Activated CD4-positive, CD25-positive, alpha-beta regulatory T cell treated with anti-CD3 and anti-CD28 coated beads, Interleukin-2, amount 50 U/mL, for 24 hours (primary cell): ENCODE measurements at places on chromosomes 2 and 18.

DNA sequence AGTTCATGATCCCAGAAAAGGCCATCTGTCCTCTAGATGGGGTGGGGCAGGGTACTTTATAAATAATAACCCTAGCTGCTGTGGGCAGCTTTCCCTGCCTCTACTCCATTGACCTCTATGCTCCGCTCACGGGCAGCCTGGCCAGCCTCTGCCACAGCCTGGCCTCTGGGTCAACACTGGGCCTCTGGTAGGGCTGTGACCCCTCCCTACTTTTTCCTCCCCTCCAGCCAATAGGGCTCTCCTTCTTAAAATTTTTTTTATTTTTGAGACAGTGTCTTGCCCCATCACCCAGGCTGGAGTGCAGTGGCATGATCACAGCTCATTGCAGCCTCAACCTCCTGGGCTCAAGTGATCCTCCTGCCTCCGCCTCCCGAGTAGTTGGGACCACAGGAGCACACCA, 4.1 kb upstream of the GAREM2 start:
- ATAC-seq: no peak

- no peak for ATAC-seq
These were observed 6.5 kb downstream of the CNDP1 start for GRCh38 chr18:74540652-74541421.

- no peak for ATAC-seq
These were observed 73.6 kb downstream of the BOD1L2 start for GRCh38 chr18:57220480-57220879.

GRCh38 chr18:26134107-26134506, 438 bp downstream of the PSMA8 start:
- no peak for ATAC-seq

DNA sequence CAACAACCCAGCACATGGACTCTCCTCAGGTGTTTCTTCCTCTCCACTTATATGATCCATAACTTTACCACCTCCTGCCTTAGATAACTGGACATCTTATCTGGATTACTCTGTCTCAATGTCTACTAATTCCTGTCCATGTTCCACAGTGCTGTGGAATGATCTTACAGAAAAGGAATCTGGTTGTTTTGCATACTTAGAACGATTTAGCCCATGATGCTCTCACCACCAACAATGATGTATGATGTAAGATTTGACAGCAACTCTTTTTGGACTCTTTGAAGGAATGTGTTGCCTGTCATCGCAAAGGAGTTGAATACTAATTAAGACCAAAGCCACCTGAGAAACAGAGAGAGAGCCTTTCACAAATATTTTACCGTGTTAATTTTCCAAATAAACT, 37.7 kb upstream of the SYT4 start:
- ATAC-seq: no peak

- no peak for ATAC-seq
These were observed 1.7 kb upstream of the MYO3B start for GRCh38 chr2:170176212-170176611.

- ATAC-seq: no peak
These were observed 78.2 kb upstream of the GCFC2 start for GRCh38 chr2:75788902-75789301.

- ATAC-seq: no peak
These were observed 15.8 kb downstream of the PASK start for GRCh38 chr2:241133436-241133820.

DNA sequence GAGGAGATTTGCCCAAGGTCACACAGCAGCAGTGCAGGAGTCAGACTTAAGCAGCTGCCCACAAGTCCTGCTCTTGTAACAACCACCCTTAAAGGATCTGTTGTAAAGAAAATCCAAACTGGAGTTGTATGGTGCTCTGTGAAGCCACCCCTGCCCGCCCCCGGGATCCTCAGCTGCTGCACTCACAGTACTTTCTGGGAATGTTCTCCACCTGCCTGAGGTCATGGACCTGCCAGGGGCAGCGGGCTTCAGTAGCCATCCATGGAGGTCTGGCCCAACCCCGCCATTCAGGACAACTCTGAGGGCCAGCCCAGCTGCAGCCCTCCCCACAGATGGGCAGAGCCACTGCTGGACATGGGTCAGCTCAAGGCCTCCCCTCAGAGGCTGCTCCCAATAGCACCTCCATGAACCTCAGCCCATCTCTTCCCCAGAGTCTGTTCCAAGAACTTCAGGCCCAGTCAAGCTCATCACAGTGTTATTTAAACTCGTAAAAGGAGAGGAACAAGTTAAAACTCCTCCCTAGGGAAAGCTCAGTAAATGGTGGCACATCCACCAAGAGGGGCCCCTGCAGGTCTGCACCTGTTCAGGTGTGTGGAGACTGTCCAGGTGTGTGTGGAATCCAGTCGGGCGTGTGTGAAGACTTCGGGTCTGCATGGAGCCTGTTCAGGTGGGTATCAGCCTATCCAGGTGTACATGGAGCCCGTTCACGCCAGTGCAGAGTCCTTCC, 39.4 kb upstream of the GPC1 start:
- no peak for ATAC-seq

- peak; percentile 2 for ATAC-seq
These were observed 436 bp upstream of the ITPRIPL1 start for GRCh38 chr2:96324721-96325040.

GRCh38 chr18:70188113-70188512, 17.4 kb downstream of the RTTN start:
- no peak for ATAC-seq

- ATAC-seq: no peak
These were observed 117.7 kb downstream of the RBMS1 start for GRCh38 chr2:160375802-160376469.

DNA sequence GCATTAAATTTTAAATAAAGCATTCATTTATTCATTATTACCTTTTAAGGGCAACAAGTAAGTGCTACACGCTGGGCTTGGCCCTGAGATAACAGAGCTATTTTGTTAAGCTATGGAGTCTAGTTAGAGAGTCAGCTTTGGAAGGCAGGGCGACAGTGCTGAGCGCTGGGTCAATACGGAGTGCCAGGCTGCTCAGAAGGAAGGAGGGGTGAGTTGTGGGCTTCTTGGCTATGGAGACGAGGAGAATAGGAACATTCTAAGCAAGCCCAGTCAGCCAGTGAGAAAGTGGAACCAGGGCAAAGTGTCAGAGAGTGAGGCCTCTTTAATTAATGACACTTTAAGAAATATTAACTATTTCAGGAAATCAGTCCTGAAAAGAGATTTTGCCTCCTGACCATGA, 288.4 kb downstream of the LRRTM1 start:
- no peak for ATAC-seq

GRCh38 chr2:74764429-74765272, 69.3 kb upstream of the HK2 start:
- no peak for ATAC-seq

GRCh38 chr18:79855147-79855933, 57.6 kb downstream of the KCNG2 start:
- no peak for ATAC-seq

DNA sequence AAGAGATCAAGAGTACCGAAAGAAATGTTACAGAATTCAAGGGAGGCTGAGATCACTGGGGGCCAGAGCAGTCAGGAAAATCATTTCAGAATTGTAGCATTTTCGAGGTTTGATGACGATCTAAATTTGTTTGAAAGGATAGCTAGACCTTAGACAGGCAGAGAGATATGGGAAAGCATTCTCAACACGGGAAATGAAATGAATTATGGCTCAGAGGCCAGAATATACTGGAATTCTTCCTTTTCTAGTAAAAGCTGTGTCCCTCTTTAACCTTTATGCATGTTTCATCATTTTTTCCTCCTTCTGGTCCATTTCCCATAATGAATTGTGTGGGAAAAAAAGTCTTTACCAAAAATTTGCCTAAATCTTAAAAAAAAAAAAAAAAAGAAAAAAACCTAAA, 78.8 kb downstream of the NABP1 start:
- no peak for ATAC-seq

GRCh38 chr2:36609507-36609906, 11.5 kb upstream of the FEZ2 start:
- no peak for ATAC-seq

DNA sequence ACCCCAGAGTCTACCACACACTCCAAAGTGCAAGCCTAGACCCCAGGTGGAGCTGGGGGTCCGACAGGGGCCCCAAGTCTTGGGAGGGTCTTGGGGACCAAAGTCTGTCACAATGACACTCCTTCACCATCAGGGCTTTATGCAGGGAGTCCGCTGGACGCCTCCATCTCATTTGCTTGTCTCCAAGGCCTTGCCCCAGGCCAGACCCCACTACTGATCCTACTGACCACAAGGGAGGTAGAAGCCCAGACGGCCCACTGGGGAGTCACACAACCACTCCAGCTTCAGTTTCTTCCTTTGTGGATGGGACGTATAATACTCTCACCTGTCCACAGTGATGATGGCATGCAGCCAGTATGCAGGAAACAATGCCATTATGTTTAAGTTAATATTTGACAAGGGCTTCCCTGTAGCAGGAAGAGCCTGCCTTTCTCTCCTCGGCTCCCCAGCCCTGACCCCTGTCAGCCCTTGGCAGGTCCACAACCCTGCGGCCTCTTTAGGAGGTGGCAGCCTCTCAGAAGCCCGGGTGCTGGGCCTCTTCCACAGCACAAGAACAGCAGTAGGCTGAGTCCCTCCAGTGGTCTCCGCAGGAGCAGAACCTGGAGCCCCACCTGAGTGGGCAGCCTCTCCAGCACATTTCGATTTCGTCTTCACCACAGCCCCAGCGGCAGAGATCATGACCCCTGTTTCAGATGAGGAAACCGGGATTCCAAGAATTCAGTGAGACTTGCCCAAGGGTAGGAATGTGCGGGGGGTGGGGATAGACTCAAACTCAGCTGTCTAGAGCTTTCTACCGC, 6.5 kb downstream of the BIN1 start:
- no peak for ATAC-seq

GRCh38 chr2:140117386-140117785, 1337.2 kb upstream of the NXPH2 start:
- no peak for ATAC-seq

- ATAC-seq: no peak
These were observed 6.6 kb upstream of the RPL37A start for GRCh38 chr2:216491793-216492596.

GRCh38 chr18:570256-570655, 9.9 kb upstream of the CETN1 start:
- ATAC-seq: no peak

GRCh38 chr2:144975881-144976280, 456.0 kb upstream of the ZEB2 start:
- no peak for ATAC-seq

- ATAC-seq: no peak
These were observed 451.5 kb downstream of the EPHA4 start for GRCh38 chr2:221120643-221121042.

DNA sequence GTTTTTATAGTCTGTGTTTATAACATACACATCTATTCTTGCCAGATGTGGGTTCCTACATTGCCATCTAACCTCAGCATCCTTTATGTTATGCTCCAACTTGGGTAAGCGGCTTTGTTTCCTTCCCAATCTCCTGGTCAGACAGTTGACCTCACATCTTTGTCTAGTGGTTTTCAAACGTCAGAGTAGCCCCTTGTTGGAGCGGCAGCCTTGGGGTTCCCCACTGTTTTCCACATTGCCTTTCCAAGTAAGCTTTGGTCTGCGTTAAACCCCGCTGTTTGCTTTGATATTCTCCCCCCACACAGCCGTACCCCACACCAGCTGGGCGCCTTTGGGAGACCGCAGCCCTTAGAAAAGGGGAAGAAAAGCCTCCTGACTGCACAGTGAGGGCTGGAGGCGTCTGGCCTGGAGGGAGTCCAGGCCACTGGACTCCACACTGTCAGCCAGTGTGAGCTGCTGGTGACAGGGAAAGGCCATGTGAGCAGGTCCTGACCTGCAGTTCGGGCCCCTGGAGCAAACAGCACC, 83.3 kb downstream of the MALT1 start:
- no peak for ATAC-seq

- no peak for ATAC-seq
These were observed 134.2 kb downstream of the GLI2 start for GRCh38 chr2:120869730-120870466.

DNA sequence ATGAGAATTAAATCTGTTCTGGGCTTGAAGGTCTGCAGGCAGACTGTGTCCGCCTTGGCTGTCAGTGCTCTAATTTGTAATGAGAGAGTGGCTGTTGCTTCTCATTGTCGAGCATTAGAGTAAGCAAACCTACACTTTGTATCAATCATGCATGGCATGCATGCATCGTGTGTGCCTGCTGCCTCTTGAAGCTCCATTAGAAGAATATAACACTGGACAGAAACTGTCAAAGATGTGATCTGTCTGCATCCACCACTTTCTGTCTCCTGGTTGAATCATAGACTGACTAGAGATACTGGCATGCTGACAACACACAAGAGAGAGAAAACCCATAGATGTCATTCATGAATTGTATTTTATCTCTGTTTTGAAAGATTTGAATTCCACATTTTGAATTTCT, 275.0 kb upstream of the NXPH2 start:
- ATAC-seq: no peak

DNA sequence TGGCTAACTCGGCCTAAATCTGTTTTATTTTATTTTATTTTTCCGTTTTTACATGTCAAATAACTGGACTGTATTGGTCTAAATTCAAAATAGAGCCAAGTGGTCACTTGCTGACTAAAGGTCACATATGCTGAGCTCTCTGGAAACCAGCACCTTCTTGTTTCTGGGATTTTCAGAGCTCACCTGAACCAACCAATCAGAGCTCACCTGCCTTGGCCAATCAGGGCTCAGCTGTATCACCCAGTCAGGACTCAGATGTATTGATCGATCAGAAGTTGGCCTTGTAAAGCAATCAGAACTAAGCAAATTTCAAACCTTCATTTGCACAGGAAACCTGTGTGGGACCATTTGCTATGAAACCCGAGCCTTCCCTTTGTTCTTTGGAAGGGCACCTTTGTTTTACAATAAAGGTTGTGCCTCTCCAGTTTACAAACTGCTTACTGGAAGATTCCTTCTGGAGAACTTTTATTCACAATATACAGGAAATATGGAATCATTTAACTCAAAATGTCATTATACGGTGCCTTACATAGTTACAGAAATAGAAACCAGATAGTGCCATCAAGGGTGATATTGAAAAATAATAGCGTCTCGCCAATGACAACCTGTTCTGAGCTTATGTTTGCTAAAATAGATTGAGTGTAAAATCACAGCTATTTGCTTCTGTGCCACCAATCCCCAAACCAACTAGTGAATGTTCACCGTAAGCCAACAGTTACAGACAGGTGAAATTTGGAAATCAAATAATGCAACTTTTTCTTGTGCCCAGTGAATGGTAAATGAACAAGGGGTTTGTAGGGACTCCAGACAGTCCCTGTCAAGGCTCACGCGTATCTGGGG, 17.3 kb upstream of the PSD4 start:
- ATAC-seq: no peak

GRCh38 chr2:129554373-129554772, 425.1 kb upstream of the RAB6C start:
- no peak for ATAC-seq

DNA sequence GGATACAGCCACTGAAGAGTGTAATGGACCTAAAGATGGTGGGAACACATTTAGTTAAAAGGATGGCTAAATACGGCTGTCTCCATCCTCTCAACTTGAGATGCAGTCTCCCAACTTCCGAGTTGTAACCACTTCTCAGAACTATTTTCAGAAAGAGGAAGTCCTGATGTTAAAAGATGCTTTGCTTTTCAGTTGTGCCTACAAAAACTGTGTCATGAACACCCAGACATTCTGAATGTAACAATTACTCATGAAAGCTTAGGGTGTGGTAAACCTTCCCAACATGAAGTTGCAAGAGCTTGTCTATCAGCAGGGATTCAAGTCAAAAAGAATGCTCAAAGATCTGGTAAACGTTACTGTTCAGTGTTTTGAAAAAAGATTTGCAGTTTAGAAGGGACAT, 147.9 kb downstream of the DOCK10 start:
- ATAC-seq: peak; percentile 60

GRCh38 chr2:140234116-140234515, 1453.9 kb upstream of the NXPH2 start:
- ATAC-seq: no peak
